ENCODE measurements at places on chromosomes 16 and 17.

GRCh38 chr17:42484304-42484703 lies 25.6 kb downstream of the ATP6V0A1 start:
- peak; percentile 42 for DNase-seq

GRCh38 chr16:67666032-67666551 lies 458 bp downstream of the ENKD1 start:
- DNase-seq = no peak

GRCh38 chr16:78892951-78893733 lies 707.4 kb downstream of the MAF start:
- DNase-seq = no peak

DNA sequence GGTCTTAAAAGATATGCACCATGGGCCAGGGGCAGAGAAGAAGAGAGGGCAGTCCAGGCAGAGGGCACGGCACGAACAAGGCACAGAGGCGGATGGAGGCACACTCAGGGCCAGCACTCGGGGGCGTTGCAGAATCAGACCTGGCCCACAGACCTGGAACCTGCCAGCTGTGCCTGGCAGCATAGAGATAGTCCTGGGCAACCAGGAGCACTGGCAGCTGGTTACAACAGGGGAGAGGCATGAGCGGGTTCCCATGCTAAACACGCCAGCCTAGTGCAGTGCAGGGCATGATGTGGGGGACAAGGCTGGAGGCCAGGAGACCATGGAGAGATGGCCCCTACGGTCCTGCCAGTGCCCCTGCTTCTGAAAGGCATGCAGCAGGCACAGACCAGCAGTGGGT lies 56.9 kb upstream of the RBFOX3 start:
- DNase-seq = no peak
